A549 treated with dexamethasone at 1 μM for 4 hours (cell line): ENCODE measurements at places on chromosomes 1 and 21. TPM values are rescaled to one million over a fixed set of nuclear protein-coding genes. Genes with fewer than 3 reads are reported as not detected.

The EPB41 gene
- total RNA-seq: 4.1 to 6.1 TPM (median 5.6 TPM) in 5 replicates

The RAB3B gene
- total RNA-seq: 5.4 to 8.9 TPM (median 7.4 TPM) in 5 replicates

The C1QA gene
- total RNA-seq: not detected in 5 replicates

The ZMPSTE24 gene
- total RNA-seq: 36.9 to 43.6 TPM (median 37.7 TPM) in 5 replicates

The TTC22 gene
- not detected in 5 replicates for total RNA-seq

The GOLT1A gene
- 4.2 to 6.8 TPM (median 4.3 TPM) in 5 replicates for total RNA-seq

The SLC35F3 gene
- 3.6 to 5.2 TPM (median 4.9 TPM) in 5 replicates for total RNA-seq

The RABGAP1L gene
- total RNA-seq: 4.9 to 6.9 TPM (median 6.7 TPM) in 5 replicates

The NUDT4B gene
- 0.58 to 1.9 TPM (median 1.1 TPM) in 5 replicates for total RNA-seq

The SEC16B gene
- total RNA-seq: 0.65 to 1.0 TPM (median 0.89 TPM) in 5 replicates

The SLC25A34 gene
- 0.10 to 0.22 TPM (median 0.20 TPM) in 5 replicates for total RNA-seq
